ENCODE measurements at places on chromosomes 1 and 21.
A peak's percentile ranks its signal among the peaks of the same experiment; 100 is the strongest.

DNA sequence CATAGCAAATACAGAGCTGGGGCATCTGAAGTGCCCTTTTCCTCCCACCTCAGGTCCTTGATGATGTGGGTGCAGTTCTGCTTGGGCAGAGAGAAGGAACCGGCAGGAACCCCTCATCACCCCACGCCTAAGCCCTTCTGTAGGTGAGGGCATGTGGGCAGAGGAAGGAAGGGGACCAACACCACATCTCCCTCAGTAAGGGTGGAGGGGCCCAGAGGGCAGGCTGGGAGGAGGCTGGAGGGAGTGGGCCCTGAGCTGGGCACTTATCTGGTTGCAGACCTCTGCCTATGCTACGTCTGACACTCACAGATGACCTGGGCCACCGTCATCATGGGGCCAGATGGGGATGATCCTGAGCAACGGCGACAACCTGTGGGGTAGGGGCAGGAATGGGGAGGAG is 11.0 kb downstream of the ZNF687 start:
- no peak overlapping the region for H3K27ac ChIP-seq
- no peak for DNase-seq
- H3K4me3 ChIP-seq, result no peak overlapping the region
- peaks cover 51% of the 10 kb centered on the region for H3K36me3 ChIP-seq

DNA sequence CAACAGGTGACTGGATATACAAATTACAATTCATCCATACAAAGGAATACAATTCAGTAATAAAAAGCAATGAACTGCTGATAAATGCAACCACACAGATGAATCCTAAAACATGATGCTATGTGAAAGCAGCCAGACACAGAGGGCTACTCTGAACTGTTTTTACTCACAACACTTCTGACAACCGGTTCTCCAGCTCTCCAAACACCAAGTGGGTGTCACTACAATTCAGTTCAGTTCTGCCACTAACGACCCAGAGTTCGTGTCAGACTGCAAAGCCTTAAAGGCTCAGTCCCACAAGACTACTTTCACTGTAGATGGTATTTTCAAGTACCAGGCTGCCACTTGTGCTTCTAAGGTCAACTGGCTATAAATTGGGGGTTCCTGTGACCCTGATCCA is 119.4 kb downstream of the SLC16A1 start:
- no peak overlapping the region for H3K27ac ChIP-seq
- no peaks in the 10 kb centered on the region for H3K27me3 ChIP-seq
- no peak overlapping the region for H3K4me3 ChIP-seq
- DNase-seq, result no peak
- H3K36me3 ChIP-seq, result no peaks in the 10 kb centered on the region
- H3K4me1 ChIP-seq, result peaks cover 30% of the 10 kb centered on the region

DNA sequence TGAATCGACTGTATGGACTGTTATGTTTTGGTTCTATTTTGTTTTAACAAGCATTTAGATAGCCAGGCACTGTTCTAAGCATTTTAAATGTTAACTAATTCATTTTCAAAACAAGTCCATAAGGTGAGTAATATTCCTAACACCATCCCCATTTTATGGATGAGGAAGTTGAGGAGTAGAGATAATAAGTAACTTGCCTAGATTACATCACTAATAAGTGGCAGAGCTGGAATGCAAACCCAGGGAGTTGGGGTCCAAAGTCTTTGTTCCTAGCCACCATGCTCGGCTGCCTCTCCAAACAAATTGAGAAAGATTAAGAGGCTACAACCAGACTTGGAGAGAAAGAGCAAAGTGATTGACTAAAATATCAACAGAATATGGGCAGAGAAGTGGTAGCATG is 12.6 kb upstream of the LEPR start:
- no peak for DNase-seq
- no peak overlapping the region for H3K4me3 ChIP-seq
- no peak overlapping the region for H3K27ac ChIP-seq
- H3K36me3 ChIP-seq, result no peaks in the 10 kb centered on the region
- 0 out of 2 replicates have a peak, but pooled peaks cover 7% of the 10 kb centered on the region for H3K4me1 ChIP-seq
- no peaks in the 10 kb centered on the region for H3K27me3 ChIP-seq

- H3K27ac ChIP-seq, result no peak overlapping the region
- H3K36me3 ChIP-seq, result no peaks in the 10 kb centered on the region
- H3K4me1 ChIP-seq, result peaks cover 15% of the 10 kb centered on the region
- H3K4me3 ChIP-seq, result no peak overlapping the region
- DNase-seq, result peak; percentile 91
- peaks cover 42% of the 10 kb centered on the region for H3K27me3 ChIP-seq
These were observed 29.2 kb upstream of the OR2B11 start for GRCh38 chr1:247487057-247487456.

DNA sequence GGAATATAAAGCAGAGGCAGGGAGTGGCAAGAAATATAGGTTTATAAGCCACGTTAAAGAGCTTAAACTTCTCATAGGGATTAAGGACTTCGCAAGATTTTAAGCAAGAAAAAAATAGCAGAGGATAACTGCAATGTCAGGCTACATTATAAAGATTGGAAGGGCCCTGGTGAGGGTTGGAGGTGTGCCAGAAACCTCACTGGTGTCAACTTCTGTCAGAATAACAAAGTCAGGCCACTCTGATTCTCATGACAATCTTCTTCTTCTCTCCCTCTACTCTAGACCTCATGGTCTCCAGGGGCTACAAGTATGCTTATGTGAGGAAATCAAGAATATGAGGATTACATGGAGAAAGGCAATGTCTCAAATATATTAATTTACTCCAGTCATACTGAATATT is 32.6 kb upstream of the FMO2 start:
- no peak overlapping the region for H3K27ac ChIP-seq
- H3K4me3 ChIP-seq, result no peak overlapping the region
- no peaks in the 10 kb centered on the region for H3K4me1 ChIP-seq
- peaks cover 40% of the 10 kb centered on the region for H3K27me3 ChIP-seq
- no peak for DNase-seq

Measured in PC-3 (cell line).